Activated B cell treated with CpG ODN at 0.5 μM for 24 hours (primary cell): ENCODE measurements at places on chromosomes 13 and 19.

GRCh38 chr19:56138069-56138468 lies 3.0 kb upstream of the ZNF444 start:
- DNase-seq, result no peak

GRCh38 chr19:49475995-49476880 lies 2.2 kb downstream of the FLT3LG start:
- DNase-seq, result no peak

DNA sequence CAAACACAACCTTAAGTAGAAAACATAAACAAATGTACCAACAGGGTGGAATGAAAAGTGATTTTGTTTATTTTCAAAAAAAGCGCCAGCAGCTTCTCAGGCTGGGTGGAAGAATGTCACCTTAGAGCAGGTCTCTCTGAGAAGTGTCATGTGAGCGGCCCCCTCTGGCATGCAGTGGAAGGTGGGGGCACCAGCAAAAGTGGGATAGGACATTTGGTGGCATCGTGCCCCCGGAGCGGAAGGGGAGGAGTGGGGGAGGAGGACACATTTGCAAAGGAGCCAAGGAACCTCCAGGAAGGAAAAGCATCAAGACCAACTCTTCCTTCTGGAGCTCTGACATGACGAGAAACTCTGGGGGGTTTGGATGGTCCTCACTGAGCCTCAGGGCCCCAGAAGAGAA lies 635.3 kb downstream of the UQCRFS1 start:
- DNase-seq, result no peak

- no peak for DNase-seq
These were observed 72.3 kb downstream of the GPR12 start for GRCh38 chr13:26688286-26688685.

DNA sequence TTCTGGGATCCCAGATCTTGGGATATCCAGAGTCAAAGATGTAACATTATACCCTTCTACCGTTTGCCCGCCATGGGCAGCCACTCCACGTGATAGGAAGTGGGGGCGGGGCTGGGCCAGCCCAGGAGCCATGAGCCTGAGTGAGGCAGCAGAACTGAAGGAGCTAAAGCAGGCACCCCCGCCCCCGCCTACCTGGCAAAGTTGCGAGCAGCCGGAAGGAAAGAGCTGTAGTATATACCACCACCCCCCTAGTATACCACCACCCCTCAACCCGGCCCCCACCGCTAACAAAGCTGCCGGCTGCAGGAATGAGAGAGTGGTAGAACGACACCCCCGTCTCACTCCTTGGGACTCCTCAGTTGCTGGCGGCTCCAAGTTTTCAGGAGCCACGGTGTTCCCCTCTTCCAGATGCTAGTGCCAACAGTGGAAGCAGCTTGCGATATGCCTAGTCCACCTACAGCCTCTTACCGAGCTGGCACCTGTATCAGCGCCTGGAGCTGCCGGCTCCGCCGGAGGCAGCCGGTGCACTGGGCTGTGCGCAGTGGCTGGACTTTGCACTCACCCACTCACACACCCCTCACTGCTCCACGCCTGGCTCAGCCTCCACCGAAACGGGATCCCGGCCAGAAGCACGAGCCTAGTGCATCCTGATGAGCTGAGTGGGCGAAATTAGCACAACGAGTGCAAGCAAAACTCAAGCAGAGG lies 230.7 kb upstream of the PRR20A start:
- DNase-seq, result no peak

GRCh38 chr13:23986619-23987018 lies 89.3 kb upstream of the C1QTNF9B start:
- DNase-seq, result no peak

GRCh38 chr13:24663586-24663985 lies 16.6 kb upstream of the ATP12A start:
- no peak for DNase-seq

DNA sequence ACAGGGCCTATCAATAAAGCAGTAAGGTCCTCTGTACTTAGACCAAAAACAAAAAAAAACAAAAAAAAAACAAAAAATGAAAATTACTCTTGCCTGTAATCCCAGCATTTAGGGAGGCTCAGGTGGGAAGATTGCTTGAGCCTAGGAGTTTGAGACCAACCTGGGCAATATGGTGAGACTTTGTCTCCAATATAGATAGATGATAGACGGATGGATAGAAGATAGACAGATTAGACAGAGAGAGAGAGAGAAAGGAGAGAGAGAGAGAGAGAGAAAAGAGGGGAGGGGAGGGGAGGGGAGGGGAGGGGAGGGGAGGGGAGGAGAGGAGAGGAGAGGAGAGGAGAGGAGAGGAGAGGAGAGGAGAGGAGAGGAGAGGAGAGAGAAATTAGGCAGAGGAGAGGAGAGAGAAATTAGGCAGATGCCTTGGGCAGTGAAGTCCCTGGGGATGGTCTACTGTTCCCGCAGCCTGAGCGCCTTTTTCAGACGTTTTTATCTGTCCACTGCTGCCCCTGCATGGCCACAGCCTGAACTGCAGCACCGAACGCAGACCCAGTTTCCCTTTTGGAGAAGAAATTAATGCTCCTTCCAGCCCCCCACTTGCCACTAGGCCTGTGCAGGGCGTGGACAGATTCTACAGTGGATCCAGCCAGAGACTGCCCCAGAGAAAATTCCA lies 9.8 kb upstream of the ZNF627 start:
- peak; percentile 76 for DNase-seq

DNA sequence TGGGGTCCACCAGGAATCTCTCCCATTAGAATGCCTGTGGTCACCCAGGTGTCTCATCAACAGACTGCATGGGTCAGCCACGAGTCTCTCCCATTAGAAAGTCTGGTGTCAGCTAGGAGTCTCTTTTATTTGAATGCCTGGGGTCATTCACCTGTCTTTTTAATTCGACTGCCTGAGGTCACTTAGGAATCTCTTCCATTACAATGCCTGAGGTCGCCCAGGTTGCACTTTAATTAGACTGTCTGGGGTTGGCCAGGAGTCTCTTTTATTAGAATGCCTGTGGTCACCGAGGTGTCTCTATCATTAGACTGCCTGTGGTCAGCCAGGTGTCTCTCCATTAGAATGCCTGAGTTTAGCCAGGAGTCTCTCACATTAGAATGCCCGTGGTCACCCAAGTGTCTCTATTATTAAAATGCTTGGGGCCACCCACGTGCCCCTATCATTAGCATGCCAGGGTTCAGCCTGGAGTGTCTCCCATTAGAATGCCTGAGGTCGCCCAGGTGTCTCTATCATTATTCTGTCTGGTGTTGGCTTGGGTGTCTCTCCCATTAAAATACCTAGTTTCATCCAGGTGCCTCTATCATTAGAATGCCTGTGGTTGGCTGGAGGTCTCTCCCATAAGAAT lies 1474.3 kb downstream of the UQCRFS1 start:
- no peak for DNase-seq

DNA sequence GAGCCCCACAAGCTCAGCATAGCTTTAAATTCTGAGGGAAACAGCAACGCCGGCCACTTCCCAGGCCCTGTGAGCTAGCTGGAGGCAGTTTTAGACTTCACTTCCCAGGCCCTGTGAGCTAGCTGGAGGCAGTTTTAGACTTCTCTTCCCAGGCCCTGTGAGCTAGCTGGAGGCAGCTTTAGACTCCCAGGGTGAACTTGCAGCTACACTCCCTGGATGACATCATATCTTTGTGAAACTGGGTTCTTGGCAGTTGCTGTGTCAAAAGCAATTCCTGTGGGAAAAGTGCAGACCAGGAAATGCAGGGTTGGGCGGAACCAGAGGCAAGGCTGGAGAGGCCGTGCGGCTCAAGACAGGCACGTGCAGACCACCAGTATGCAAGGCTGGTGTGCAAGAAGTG lies 12.7 kb downstream of the SOX1 start:
- DNase-seq, result no peak

- DNase-seq, result no peak
These were observed 66.8 kb upstream of the RFC3 start for GRCh38 chr13:33751151-33751550.

DNA sequence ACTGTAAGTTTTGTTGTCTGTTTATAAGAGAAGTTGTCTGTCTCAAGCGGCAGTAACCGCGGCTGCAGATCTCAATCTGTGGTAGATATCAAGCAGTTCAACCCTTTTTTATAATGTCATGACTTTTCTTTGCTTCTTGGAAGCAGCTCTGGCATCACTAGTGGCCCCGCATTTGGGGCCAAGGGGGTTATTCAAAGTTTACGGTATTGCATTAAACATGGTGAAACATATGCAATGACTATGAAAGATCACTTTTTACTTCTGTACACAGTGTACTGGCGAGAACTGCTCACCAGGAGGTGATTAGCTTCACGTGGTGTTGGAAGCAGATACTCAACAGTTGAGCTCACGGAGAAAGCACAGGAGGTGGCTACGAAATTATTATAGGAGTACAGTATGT lies 4.6 kb upstream of the FFAR3 start:
- no peak for DNase-seq

- no peak for DNase-seq
These were observed 61.7 kb downstream of the RAP2A start for GRCh38 chr13:97495678-97496077.

DNA sequence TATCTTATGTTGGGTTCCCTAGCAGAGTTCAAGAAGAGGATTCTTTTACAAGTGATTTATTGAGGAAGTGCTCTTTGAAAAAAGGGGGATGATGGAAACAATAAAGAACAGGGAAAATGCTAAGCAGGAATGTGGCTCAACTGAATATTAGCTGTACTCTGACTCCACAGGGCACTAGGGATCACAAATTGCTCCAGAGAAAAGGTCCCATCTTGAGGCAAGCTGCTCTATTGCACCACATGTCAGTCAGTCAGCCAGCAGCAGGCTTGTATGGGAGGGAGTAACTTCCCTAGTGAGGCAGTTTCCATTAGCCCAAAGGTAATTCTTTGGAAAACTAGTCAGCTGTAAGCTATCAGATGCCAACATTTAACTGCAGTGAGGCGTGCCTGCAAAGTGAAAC lies 73.3 kb upstream of the FNDC3A start:
- no peak for DNase-seq

- no peak for DNase-seq
These were observed 135.7 kb downstream of the DNAJC15 start for GRCh38 chr13:43159026-43159461.

- no peak for DNase-seq
These were observed 353.6 kb downstream of the SPRY2 start for GRCh38 chr13:79987323-79987722.

- DNase-seq, result no peak
These were observed 4.1 kb upstream of the C19orf53 start for GRCh38 chr19:13770013-13770635.

DNA sequence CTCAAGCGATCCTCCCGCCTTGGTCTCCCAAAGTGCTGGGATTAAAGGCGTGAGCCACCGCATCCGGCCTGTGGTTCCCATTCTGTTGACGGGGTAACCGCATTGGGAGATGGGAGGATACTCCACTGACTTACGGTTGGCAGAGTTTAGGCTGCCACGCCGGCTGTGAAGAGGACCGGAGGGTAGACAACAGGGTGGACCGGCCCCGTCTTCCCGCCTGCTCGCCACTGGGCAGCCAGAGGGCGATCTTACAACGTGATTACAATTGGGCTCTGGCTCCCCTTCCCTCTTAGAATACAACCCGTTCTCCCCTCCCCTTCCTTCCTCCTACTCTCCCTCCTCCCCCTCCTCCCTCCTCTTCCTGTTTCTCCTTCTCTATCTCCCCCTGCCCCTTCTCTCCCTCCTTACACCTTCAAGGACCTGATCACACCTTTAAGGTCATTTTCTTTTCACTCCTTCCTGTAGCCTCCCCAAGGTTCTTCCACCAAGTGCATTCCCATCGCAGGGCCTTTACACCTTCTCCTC lies 957 bp upstream of the CCDC194 start:
- DNase-seq, result no peak

DNA sequence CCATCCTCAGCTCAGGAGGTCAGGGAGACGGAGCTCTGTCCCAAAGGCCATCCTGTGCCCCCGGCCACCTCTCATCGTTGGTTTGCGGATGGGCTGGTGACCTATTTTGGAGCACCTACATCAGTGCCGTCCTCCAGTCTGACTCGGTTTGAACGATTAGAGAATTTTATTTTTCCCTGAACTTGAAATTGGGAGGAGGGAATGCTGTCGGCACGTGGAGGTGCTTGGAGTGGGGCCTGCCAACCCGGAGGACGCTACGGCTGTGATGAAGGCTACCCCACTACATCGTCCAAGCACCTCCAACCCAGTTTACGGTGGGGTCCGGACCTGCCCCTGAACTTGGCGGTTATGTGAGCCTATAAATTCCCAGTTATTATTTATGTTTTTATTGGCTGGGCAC lies 3.0 kb upstream of the ZNF554 start:
- DNase-seq, result no peak

- DNase-seq, result no peak
These were observed 873.0 kb downstream of the OLFM4 start for GRCh38 chr13:53901593-53901992.

DNA sequence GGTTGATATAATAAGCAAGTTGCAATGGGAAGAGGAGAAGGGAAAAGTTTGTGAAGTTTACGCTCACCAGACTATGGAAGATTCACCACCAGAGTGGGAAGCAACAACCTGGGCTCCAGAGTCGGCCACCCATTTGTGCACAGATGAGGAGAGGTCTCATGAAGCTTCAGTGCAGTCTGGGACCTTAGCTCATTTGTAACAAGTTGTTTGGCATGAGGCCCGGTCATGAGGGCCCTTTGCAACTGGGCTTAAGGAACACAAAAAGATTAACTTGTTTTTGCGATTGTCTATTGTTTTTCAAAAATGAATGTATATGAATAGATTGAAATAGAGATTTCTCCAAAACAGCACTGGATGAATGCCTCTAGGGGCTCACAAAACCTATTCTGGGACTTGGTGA lies 94.2 kb downstream of the ZNF737 start:
- no peak for DNase-seq

DNA sequence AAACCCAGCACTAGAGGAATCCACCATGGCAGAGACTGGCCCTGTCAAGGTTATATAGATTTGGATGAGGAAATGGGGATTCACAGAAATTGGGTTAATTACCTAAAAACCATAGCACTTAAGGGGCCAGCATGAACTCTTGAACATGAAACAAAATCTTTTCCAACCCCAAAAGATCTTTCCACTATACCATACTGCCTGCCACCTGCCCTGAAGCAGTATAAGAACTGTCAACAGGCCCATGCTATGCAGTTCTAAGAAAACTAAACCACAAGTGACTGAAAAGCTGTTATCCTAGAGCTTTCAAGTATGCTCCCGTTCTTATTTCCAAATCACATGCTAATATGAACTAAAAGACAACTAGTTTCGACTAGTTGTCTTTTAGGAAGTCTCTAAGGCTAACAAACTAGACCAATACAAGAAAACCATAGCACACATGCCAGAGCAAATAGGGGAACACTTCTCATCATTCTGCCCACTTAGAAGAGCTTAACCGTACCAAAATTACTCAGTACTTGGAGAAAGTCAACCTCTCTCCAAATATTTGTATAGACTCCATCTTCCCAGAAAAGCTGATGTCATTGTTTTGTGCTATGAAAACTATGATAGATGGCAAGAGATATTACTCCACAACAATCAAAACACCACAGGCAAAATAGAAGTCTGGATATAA lies 27.5 kb downstream of the HSPH1 start:
- no peak for DNase-seq

DNA sequence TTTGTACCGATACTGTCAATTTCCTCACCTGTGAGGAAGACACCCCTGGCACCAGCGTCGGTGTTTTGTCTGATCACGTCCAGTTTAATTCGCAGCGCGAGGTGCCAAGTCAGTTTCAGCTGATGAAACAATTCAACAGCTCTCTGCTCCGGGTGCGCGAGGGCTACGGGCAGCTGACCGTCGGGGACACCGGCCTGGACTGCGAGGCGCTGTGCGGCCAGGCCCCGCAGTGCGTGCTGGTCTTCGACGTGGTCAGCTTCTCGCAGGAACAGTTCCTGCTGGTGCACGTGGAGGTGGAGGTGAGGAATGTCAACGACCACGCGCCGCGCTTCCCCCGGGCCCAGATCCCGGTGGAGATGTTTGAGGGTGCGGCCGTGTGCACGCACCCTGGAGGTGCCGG lies 171.5 kb downstream of the OLFM4 start:
- DNase-seq, result no peak
